Panc1 (cell line): ENCODE measurements at places on chromosomes 11 and 22.

DNA sequence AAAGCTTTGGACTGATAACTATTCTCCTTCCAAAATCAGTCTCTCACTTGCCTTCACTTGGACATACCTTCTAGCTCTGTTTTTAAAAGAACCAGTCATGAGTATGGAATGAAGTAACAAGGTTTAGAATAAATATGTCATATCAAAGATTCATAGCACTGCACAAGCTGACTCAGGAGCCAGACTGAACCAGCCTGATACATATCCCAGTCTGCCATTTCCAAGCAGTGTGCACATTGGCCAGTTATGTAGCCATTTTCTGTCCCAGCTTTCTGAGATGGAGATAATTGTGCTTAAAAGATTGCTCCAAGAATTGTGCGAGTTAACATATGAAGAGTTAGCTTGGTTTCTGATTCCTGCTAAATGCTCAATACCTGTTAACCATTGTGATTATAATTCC, 311.3 kb downstream of the C11orf87 start:
- DNase-seq: no peak

GRCh38 chr11:122981388-122982264, at the start of gene BSX:
Gene BSX, minus strand, starts transcription at chr11:122981834. Its CDS starts 163 bp downstream, at chr11:122981671.
- DNase-seq: no peak

DNA sequence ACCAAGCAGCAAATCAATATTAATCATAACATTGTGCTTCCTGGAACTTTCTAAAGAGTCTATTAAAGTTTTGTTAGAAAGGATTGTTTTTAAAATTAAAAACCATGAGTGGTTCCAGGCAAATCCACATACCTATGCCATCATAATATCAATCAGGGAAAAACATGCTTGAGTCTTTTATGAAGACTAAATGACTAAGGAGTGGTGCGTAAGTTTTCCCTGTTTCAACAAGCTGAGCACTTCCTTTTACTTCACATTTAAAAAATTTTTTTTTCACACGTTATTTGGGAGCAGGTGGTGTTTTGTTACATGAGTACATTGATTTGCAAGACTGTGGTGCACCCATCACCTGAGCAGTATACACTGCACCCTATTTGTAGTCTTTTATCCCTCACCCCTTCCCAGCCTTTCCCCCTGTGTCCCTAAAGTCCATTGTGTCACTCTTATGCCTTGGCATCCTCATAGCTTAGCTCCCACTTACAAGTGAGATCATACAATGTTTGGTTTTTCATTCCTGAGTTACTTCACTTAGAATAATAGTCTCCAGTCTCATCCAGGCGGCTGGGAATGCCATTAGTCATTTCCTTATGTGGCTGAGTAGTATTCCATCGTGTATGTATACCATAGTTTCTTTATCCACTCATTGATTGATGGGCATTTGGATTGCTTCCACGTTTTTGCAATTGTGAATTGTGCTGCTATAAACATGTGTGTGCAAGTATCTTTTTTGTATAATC, 1190.3 kb upstream of the RAG2 start:
- no peak for DNase-seq

DNA sequence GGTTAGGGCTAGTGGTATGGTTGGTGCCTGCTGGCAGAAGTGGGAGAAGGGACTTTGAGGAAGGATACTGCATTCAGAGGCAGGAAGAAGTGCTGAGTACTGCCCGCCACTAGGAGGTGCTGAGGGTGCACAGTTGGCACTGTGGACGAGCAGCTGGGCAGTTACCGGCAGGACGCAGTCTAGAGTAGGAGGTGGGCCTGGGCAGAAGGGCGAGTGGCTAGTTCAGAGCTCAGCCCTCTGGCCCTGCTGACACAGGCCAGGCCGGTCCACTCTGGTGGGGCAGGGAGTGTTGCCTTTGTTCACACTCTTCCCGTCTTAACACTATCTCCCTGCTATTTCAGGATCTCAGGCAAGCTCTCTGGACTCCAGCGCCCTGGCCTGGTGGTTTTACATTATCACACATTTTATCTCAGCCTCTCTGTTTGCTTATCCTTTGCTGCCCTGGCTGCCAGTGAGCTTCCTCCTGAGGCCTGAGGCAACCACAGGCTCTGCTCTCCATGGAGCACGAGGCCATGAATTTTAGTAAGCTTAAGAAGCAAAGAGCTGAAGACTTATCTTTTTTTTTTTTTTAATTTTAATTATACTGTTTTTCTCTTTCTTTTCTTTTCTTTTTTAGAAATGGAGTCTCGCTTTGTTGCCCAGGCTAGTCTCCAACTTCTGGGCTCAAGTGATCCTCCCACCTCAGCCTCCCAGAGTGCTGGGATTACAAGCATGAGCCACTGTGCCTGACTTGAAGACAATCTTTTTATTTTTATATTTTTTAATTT, 26.9 kb downstream of the SNAP29 start:
- DNase-seq: peak; percentile 72

GRCh38 chr11:36073411-36074203, 129.7 kb downstream of the LDLRAD3 start:
- DNase-seq: no peak

DNA sequence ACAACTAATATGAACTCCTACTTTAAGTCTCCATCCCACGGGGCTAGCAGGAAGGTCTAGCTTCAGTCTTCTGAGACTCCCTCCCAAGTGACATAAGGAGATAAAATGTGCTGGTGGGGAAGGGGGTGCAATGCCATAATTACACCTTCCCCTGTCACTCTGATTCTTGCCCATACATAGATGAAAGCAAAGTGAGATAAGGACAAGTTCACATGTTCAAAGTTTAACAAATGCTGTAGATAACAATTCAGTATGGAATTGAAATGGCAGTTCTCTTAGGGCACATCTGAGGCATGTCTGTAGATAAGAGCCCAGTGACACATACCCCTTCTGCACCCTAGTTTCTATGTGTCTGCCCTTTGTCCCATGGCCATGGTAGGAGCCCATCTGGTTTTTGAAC, 38.2 kb upstream of the PANX1 start:
- no peak for DNase-seq

DNA sequence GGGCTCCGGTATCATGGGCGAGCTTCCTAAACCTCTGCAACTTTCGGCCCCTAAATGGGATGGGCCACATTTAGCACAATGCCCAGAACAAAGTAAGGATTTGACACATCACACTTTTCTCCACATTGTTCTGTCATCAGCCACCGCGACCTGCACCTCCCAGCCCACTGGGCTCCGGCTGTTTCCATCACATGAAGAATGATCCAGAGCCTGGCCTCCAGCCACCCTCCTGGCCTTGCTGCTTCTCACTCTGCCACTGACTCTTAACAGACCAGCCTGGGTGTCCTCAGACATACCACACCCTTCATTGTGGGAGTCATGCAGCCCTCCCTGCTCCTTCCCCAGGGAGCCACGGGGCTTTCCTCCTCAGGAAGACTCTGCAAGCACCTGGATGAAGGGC, 113.7 kb downstream of the IGLL1 start:
- DNase-seq: no peak

DNA sequence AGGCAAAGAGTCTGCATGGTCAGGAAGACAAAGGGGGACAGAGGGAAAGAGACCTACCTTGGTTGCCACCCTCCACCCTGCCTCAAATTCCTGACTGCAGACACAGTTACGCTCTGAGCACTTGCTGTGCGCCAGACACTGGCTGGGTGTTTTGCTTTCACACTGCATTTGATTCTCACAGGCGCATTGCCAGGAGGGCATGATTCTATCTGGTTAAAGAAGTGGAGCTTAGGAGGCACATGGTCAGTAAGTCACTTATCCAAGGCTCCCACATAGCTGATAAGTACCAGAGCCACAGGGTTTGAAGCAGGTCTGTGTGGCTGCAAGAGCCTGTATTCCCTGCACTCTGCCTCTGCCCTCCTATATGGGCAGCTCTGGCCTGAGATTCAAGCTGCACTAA, 103.9 kb downstream of the TIMP3 start:
- DNase-seq: no peak

GRCh38 chr11:57888386-57888785, 126.8 kb downstream of the CTNND1 start:
- no peak for DNase-seq

- no peak for DNase-seq
Measured at GRCh38 chr22:49148895-49149418, 678.7 kb downstream of the BRD1 start.

DNA sequence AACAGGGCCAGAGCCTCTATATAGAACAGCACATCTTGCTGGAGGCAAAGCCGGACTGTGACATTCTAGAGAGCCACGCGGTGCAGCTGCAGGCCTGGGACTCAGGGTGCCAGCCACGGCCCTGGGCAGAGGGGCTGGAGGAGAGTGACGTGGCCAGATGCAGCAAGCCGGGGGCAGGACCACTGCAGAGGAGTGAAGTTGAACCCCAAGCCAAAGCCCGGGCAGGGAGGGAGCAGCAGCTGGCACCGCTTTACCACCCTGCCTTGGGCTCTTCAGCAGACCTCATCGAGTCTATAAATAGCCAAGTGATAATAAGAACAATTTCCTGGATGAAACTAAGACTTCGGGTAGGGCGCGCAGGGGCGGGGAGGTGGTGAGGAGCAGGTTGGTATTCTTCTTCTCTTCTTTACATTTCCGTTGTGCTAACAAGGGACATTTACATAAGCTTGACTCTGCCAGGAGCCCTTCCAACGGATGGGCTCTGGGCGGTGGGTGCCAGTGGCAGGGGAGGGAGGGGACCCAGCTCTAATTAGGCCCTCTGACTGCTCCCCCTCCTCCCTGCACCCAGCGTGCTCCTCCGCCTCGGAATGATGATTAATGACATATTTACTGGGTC, 110.2 kb downstream of the ST3GAL4 start:
- DNase-seq: no peak

GRCh38 chr22:50190941-50191741, 5.4 kb downstream of the TRABD start:
- no peak for DNase-seq

DNA sequence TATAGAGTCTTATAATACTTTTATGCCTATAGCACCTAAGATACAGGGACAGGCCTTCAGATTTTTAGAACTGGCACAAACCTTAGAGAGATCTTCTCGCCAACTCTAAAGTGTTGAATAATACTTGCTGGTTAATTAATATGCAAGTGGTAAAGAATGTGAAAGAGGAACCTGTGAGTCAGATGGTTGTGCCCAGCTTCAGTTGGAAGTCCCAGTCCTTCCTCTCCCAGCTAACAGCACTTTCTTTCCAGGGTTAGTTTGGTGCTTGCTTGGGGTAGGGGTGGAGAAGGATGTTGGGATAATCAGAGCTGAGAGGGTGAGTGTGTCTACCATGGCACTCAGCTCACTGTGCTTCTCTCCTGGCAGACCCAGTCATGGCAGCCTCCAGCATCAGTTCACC, 4.9 kb upstream of the TMEM132A start:
- no peak for DNase-seq

GRCh38 chr22:26783885-26784284, 126.5 kb downstream of the MIAT start:
- DNase-seq: no peak

GRCh38 chr11:79564288-79564925, 123.6 kb upstream of the TENM4 start:
- DNase-seq: no peak

DNA sequence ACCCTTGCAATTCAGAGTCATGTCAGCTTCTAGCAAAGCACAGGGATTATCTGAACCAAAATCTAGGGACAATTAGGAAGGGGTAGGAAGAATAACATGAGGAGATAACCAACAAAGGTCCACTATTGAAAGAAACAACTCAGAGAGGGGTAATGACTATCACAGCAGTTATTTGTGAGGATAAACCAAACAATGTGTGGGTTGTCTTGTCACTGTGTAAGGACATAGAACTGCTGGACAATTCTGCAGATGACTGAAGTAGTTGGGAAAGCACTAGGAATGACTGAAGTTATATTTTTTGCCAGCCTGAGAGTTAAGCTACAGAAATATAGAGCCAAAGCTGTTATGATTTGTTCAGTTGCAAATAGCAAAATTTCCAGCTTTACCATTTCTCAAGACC, 858.4 kb upstream of the CCDC90B start:
- DNase-seq: no peak

- DNase-seq: no peak
Measured at GRCh38 chr11:75283391-75283931, 42.9 kb downstream of the TPBGL start.

GRCh38 chr11:68950270-68950669, 30.5 kb downstream of the MRGPRD start:
- no peak for DNase-seq

GRCh38 chr11:128690665-128691101, 3.2 kb upstream of the FLI1 start:
- no peak for DNase-seq

DNA sequence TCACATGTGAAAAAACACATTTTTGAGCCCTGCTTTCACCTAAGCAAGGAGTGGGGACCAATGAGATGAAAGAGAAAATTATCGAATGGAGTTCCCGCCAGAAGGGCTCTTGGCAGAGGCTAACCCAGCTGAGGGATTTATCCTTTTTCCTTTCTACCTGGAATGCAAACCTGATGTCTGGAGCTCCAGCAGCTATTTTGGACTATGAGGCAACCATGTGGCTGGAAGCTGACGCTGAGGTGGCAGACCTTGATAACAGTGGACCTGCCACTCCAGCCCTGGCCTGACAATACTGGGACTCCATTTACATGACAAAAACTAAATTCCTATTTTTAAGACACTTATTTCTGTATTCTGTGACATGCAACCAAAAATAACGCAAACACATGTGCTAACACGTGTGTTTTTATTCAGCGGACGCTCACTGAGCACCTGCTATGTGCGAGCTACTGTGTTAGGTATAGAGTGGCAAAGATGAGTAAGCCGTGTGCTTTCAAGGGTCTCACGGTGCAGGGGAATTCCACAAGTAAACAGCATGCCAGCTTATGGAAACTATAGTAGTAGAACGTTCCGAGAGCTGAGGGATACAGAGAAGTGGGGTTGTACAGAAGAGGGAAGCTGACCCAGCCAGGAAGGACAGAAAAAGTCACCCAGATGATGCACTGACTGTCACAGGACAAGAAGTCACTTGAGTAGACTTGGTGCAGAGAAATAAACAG, 19.1 kb upstream of the ISX start:
- no peak for DNase-seq

- no peak for DNase-seq
Measured at GRCh38 chr22:43546186-43546585, 134.4 kb downstream of the MPPED1 start.

GRCh38 chr11:8310743-8311298, 47.1 kb upstream of the LMO1 start:
- no peak for DNase-seq

DNA sequence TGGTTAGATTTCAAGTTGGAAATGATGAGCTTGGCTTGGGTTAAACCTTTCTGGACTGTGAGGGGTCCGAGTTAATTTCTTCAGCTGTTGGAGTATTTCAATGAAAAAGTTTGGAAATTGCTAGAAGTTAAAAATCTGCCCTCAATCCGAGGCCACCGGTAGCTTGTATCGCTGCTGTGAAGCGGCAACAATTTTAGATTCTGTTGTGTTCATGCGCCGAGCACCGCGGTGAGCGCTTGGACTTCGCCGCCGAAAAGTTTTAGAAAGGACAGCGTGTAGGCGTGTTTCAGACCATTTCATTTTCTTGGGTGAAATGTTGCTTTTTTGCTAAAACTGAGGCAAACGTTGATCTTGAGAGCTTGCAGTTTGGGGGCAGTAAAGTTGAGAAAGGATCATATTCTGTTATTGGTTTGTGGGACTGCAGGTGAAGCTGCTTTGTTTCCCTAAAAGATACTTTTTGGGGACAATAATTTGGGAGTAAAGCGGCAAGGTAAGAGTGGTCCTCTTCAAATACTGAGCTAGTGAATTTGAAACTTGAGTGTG, 928 bp downstream of the FBXO7 start:
- DNase-seq: no peak
